ENCODE measurements at places on chromosomes 12 and 14.

GRCh38 chr14:65382586-65382985 is 29.9 kb upstream of the FUT8 start:
- DNase-seq, result no peak

- DNase-seq, result peak; percentile 8
These were observed at the start of gene COCH for GRCh38 chr14:30874120-30874998. Gene COCH, plus strand, starts transcription at chr14:30874559. Its CDS starts 380 bp downstream, at chr14:30874939.

DNA sequence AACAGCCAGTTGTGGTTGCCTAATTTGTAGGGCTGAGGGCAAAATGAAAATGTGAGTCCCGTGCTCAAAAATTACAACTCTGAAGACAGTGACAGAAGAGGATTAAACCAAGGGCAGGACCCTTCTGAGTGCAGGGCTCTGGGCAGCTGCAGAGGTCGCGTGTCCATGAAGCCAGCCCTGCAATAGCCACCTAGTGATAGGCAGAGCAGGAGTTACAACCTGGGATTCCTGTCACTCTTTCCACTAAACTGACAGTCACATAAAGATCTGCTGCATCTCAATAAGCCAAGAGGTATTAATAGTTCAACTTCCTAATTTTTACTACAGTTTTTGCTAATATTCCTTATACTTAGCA is 94.1 kb downstream of the SLC2A13 start:
- no peak for DNase-seq

GRCh38 chr12:94023879-94024278 is 124.5 kb upstream of the PLXNC1 start:
- no peak for DNase-seq

DNA sequence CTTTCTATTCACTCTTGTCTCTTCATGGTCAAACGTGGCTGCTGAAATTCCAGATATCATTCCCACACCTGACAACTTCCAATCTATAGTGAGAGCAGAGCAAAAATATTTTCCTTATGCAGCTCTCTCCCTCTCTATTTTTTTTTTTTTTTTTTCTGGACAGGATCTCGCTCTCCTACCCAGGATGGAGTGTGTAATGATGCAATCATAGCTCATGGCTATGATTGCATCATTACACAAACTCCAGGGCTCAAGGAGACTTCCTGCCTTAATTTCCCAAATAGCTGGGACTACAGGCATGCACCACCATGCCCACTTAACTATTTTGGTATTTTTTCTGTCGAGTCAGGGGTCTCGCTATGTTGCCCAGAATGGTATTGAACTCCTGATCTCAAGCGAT is 1398.9 kb downstream of the AACS start:
- no peak for DNase-seq

DNA sequence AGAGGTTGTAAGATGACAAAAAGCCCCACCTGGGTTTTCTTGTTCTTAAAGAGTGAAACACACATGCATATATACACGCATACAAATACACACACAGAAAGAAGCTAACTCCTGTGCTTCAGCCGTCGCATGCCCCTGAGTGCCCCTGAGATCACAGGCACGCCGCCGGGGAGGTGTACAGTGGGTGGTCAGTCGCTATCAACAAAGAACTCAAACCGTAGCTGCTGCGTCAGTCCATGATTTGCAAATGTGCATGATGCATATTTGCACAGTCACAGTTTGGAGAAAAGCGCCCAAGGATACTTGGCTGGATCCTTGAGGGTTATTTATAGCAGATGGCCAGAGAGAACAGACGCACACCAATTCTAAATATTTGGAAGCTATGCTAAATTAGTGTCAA is 206.9 kb downstream of the TMEM132D start:
- no peak for DNase-seq

- DNase-seq, result no peak
These were observed 93.3 kb downstream of the ERGIC2 start for GRCh38 chr12:29287622-29288021.

DNA sequence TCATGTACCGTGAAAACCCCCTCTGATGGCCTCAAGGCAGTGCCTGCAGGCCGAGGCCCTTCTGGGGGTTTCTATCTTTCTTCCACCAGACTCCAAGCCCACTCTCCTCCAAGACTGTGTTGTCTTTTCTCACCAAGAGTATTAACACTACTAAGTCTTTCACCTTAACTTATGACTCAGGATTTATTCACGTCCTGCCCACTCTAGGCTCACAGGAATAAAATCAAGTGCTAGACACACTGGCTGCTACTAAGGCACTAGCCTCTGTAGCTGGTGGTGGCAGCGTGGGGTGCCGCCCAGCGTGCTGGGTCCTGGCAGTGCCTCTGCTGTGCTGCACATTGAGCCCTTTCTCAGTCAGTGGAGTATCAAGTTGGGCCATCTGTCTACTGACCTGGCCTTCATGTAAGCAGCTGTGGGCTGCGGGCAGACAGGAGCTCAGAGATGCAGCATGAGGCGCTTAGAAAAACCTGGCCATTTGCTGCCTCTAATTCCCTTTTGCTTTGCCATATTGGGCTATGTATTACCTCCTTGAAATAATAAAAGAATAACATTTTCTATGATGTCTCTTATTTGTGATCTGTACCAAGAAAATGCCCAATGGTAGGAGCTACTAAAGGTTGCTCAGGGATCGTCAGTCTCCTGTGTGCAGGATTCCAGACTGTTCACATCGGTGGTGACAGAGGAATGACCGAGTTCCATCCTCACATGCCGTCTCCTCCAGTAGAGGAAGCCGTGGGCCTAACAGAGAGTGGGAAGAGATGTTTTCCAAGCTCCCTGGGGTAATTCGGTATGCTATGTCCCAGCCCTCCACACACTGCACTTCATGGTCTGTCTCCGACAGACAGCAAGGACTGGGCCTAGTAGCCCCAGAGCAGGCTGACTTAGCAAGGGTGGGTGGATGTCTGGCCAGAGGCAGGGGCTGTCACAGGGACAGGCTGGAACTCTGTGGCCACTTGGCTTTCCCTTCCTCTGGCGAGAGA is 39.9 kb downstream of the MAX start:
- no peak for DNase-seq

DNA sequence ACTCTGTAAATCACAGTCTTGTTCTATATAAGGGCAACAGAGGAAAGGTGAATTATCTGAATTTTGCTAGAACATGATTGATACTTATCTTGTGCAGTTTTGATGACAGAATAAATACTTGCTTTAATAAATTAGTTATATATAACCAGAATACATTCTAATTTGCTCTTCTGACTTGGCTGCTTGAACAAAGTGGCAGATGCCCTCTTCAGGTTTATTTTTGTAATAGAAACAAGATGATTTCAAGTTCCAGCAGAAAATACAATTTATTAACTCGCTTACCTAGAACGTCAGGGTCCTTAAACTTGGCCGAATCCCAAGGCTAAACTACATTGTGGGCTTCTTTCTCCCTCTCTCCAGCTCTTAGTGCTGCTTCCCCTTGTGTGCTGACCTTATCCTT is 57.6 kb upstream of the SSTR1 start:
- DNase-seq, result no peak

- no peak for DNase-seq
These were observed 40.9 kb upstream of the CAPRIN2 start for GRCh38 chr12:30795410-30796312.

- DNase-seq, result peak; percentile 38
These were observed 1319.1 kb downstream of the TMEM121 start for GRCh38 chr14:106845286-106846087.

DNA sequence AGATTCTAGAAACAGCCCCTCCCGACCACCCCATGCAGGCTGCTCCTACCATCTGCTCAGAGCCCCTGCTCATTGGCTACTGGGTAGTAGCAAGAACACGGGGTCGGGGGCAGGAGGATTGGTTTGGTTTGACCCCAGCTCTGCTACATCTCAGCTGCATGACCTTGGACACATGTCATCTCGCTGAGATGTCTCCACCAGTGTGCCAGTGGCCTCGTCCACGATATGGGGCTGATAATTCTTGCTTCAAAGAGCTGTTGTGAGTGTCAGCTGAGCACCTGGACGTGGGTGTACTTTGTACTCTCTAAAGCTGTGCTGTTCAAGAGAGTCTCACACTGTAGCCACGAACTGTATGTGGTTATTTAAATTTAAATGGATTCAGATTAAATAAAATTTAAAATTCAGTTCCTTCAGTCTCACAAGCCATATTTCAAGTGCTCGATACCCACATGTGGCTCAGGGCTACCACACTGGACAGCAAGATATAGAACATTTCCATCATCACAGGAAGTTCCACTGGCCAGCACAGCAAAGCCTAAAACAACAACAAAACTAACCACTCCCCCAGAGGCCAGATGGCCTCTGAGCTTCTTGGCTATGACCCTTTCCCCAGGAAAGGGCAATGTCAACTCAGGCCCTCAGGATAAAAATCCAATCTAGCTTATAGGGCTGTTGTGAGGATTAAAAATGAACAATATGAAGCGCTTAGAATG is 18.6 kb downstream of the LTBP2 start:
- no peak for DNase-seq

DNA sequence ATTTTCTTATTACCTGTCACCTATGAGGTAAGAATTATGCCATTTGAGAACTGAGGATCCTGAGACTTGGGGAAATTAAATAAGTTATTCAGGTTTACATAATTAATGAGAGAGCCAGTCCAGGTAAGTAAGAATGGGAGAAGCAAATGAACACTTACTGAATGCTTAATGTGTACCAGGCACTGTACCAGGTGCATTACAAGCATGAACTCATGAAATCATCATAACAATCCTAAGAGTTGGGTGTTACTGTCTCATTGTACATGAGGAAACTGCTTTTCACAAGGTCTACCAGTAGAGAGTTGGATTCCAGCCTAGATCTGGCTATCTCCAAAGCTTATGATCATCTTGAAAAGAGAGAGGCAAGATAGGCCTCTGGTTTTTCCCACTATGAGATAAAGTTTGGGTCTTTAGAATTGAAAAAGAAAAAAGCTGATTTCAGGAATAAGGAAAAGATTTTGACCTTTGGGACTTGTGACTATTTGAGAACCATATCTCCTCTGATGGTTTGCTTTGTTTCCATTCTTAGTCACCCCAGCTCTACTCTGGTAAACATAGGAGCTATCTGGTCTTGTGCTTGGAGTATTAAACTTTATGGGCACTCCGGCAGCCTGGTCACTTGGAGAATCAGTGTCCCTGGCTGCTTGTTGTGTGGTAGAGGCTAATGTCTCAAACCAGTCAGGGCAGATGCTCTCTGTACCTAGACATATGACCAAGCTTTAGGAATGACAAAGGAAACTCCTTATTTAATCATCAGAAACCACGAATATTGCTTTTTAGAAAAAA is 48.0 kb downstream of the PTHLH start:
- DNase-seq, result no peak

DNA sequence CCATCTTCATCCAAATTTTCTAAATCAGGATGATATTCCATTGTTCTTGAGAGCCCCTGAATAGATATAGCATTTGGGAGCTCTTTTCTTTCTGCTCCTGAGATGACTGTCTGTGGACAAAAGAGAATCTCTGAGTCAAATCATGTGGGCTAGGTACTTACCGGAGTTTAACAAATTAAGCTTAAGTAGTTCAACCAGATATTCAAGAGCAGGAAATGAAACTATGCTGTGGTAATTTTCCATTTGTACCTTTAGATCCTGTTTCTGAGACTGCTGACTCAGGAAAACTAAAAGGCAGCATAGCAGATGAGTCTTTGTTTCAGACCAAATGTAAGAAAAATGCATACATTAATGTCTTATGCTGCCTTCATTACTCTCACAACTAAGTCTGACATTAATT is at the start of gene CLEC7A:
CLEC7A (minus strand) TSS at position 158 of the 400 bp plus-strand sequence; CDS start at position 41, 117 bp downstream.
- no peak for DNase-seq

GRCh38 chr12:1463073-1463905 is 131.1 kb downstream of the FBXL14 start:
- DNase-seq, result no peak

DNA sequence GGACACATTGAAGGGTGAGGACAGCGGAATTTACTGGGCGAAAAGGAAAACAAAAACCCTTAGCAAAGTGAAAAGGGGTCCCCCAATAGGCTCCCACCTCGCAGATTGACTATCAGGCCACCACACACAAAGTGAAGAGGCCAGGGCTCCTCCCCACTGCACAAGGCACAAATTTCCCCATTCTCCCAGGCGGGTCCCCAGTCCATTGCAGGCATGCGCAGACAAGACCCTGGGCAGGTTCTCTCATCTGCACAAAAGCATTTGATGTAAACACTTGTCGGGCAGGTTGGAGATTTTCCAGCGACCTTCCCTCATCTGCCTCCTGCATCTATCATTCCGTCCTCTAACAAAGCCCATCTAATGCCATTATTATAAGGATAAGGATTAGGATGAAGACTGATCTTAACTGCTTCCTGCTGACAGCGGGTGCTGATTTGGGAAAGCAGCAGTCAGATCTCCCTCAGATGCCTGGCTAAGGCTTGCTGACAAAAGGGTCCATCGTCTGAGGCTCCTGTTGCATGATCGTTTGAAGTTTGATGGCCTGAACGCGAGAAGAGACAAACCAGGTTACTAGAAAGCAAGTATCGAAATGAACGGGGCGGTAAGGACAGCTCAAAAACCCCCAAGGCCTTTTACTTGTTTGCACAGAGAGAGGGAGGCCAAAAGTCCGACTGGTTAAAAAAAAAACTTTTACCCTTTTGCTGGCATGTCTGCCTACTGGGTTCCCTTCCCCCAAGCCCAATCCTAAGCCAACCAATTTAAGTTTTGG is 14.4 kb downstream of the ASCL4 start:
- no peak for DNase-seq

- DNase-seq, result no peak
These were observed 69.8 kb downstream of the OSBPL8 start for GRCh38 chr12:76489737-76490136.

DNA sequence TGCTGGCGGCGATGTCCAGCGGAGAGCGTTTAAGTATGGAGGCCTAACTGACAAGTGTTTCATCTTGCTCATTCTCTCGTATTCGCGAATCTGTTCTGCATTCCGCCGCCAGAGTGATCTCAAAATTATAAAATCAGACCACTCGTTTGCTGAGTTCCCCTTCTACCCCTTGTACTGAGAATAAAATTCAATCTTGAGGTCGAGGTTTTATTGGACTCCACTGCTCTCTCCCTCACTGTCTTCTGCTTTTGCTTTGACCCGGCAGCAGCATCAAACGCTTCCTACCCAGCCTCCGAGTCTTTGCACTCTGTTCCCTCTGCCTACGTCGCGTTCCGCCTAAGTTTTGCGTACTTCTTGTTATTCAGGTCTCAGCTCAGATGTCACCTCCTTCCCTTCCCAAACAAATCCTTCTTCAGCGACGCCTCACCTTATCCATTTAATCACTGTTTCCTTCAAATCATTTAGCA is 462 bp downstream of the KNTC1 start:
- no peak for DNase-seq

- DNase-seq, result no peak
These were observed 382.9 kb downstream of the TMEM121 start for GRCh38 chr14:105909046-105909827.

DNA sequence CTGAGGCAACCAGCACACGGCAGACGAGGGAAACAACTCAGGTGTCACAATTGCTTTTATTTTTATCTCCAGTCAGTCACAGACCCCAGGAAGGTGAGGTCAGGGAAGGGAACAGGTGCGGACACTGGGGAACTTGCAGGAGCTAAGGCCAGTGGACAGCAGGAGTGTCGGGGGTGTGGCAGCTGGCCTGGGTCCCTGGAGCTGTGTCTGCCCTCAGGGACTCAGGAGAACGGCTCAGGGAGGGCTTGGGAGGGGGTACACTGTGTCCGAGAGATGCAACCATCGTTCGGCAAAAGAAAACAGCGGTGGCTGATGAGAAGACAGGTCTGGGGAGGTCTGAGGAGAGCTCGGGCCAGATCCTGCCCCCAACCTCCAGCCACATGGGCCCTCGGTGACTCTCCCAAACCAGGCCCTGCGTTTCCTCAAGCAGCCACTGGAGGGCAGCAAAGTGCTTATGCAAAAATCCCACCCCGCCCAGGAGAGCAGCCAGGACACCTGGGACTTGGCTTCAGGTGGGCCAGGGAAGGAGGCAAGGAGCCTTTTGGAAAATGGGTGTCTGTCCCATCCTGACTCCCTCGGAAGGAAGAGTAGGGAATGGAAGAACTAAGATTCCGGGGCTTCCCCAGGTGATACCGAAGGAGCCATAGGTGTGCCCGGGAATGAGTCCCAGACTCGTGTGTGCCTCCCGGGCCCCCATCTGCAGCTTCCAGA is 24.1 kb upstream of the BCDIN3D start:
- DNase-seq, result peak; percentile 59

Measured in activated CD4-positive, alpha-beta T cell treated with anti-CD3 and anti-CD28 coated beads for 1 hour (primary cell).